ENCODE measurements at places on chromosomes 2 and 18.

GRCh38 chr2:50724837-50725236 lies 307.1 kb downstream of the NRXN1 start:
- H3K36me3 ChIP-seq: no peaks in the 10 kb centered on the region
- no peak overlapping the region for H3K27ac ChIP-seq
- no peaks in the 10 kb centered on the region for H3K27me3 ChIP-seq
- H3K4me1 ChIP-seq: no peaks in the 10 kb centered on the region
- DNase-seq: no peak

DNA sequence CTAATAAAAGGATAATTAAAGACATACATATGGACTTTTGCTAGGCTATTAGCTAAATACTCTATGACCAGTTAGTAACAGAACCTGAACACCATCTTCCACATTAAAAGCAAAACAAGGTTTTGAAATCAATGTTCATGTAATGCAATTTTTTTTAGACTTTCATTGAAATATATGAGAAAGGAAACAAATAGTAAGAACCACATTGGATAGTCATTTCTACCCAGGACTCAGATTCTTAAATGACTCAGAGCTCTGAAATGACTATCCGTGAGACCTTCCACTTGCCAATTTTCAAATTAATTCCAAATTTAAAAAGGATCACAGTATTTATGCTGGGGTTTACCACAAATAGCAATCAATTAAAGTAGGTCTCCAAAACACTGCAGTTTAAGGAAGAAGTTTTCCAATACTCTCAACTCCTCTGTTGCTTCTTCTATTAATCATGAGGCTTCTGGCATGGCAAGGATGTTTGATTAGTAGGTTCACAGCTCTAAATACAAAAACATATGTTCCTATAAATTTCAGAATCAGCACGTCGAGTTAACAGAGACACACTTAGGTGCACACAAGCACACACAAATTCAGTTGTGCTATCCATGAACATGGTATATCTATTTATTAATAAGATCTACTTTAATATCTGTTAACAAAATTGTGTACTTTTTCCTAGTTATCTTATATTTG lies 841.0 kb downstream of the RNF144A start:
- peaks cover 23% of the 10 kb centered on the region for H3K36me3 ChIP-seq
- H3K27ac ChIP-seq: no peak overlapping the region
- no peaks in the 10 kb centered on the region for H3K27me3 ChIP-seq
- DNase-seq: no peak
- H3K4me3 ChIP-seq: no peak overlapping the region

GRCh38 chr2:141923657-141924056 lies 207.2 kb downstream of the LRP1B start:
- H3K4me3 ChIP-seq: no peak overlapping the region
- H3K36me3 ChIP-seq: no peaks in the 10 kb centered on the region
- H3K27ac ChIP-seq: no peak overlapping the region
- no peaks in the 10 kb centered on the region for H3K27me3 ChIP-seq

DNA sequence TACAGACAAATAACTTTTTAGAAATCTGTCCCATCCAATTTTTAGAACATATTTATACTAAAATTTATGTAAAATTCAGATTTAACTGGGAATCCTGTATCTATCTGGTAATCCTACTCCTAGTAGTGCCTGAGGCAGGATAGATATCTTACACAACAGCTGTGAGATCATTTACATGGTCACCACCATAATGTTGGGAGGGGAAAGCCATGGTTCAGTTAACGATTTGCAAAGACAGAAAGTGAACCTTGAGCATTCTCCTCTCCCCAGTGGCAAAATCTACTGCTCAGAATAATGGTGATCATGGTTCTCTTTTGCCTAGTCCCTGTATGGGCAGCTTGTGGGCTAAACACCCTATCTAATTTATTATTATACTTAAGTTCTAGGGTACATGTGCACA lies 7.7 kb upstream of the TMEM247 start:
- no peaks in the 10 kb centered on the region for H3K27me3 ChIP-seq
- peaks cover 1% of the 10 kb centered on the region for H3K4me1 ChIP-seq
- H3K36me3 ChIP-seq: no peaks in the 10 kb centered on the region
- no peak for DNase-seq

- no peaks in the 10 kb centered on the region for H3K36me3 ChIP-seq
- H3K27me3 ChIP-seq: peaks cover 4% of the 10 kb centered on the region
- no peak for DNase-seq
- H3K27ac ChIP-seq: no peak overlapping the region
These were observed 92.3 kb upstream of the UPP2 start for GRCh38 chr2:158009399-158009798.

GRCh38 chr2:124480958-124481357 lies 455.9 kb downstream of the CNTNAP5 start:
- H3K36me3 ChIP-seq: no peaks in the 10 kb centered on the region
- H3K27ac ChIP-seq: no peak overlapping the region
- H3K4me3 ChIP-seq: no peak overlapping the region
- no peak for DNase-seq

GRCh38 chr2:134253117-134253704 lies 661 bp upstream of the MGAT5 start:
- H3K27me3 ChIP-seq: no peaks in the 10 kb centered on the region
- no peak for DNase-seq
- peaks cover 96% of the 10 kb centered on the region for H3K4me1 ChIP-seq
- H3K4me3 ChIP-seq: no peak overlapping the region
- H3K27ac ChIP-seq: no peak overlapping the region

GRCh38 chr2:146079216-146079615 lies 1559.3 kb upstream of the ZEB2 start:
- no peak overlapping the region for H3K27ac ChIP-seq
- no peaks in the 10 kb centered on the region for H3K36me3 ChIP-seq
- no peaks in the 10 kb centered on the region for H3K27me3 ChIP-seq
- no peak overlapping the region for H3K4me3 ChIP-seq

DNA sequence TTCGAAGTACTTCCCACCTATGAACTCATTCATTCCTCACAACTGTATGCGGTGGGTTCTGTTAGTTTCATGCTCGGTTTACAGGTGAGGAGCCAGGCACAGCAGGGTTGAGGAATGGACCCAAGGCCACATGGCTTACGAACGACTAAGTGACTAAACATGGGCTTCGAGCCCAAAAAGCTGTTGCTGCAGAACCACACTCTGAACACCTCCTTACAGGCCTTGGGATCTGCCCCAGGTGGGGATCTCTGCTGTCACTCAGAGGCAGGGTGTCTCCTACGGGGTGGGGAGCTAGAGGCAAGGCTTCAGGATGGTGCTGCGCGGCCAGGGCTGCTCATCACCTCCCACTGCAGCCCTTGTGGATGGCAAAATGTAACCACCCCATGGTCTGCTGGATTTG lies 80.9 kb downstream of the TSHZ1 start:
- H3K36me3 ChIP-seq: peaks cover 17% of the 10 kb centered on the region
- H3K27ac ChIP-seq: no peak overlapping the region
- H3K27me3 ChIP-seq: no peaks in the 10 kb centered on the region
- no peak overlapping the region for H3K4me3 ChIP-seq
- peaks cover 6% of the 10 kb centered on the region for H3K4me1 ChIP-seq
- no peak for DNase-seq

GRCh38 chr2:94759211-94759610 lies 112.0 kb upstream of the TEKT4 start:
- peaks cover 21% of the 10 kb centered on the region for H3K27me3 ChIP-seq
- H3K4me3 ChIP-seq: no peak overlapping the region
- no peak overlapping the region for H3K27ac ChIP-seq
- DNase-seq: no peak
- H3K4me1 ChIP-seq: no peaks in the 10 kb centered on the region

- H3K4me1 ChIP-seq: peaks cover 4% of the 10 kb centered on the region
- no peaks in the 10 kb centered on the region for H3K27me3 ChIP-seq
- H3K27ac ChIP-seq: no peak overlapping the region
- peaks cover 73% of the 10 kb centered on the region for H3K36me3 ChIP-seq
- H3K4me3 ChIP-seq: no peak overlapping the region
These were observed 62.9 kb downstream of the AFTPH start for GRCh38 chr2:64586883-64587481.

- no peaks in the 10 kb centered on the region for H3K4me1 ChIP-seq
- no peaks in the 10 kb centered on the region for H3K36me3 ChIP-seq
- no peak overlapping the region for H3K27ac ChIP-seq
- H3K4me3 ChIP-seq: no peak overlapping the region
- DNase-seq: no peak
- H3K27me3 ChIP-seq: peaks cover 2% of the 10 kb centered on the region
These were observed 61.6 kb upstream of the LINC00305 start for GRCh38 chr18:64210401-64210949.

- H3K4me3 ChIP-seq: no peak overlapping the region
- no peaks in the 10 kb centered on the region for H3K27me3 ChIP-seq
- H3K4me1 ChIP-seq: no peaks in the 10 kb centered on the region
- H3K36me3 ChIP-seq: no peaks in the 10 kb centered on the region
These were observed 124.6 kb downstream of the LRATD1 start for GRCh38 chr2:14756981-14757657.

- H3K36me3 ChIP-seq: no peaks in the 10 kb centered on the region
- no peak for DNase-seq
- no peaks in the 10 kb centered on the region for H3K27me3 ChIP-seq
- H3K27ac ChIP-seq: no peak overlapping the region
- no peaks in the 10 kb centered on the region for H3K4me1 ChIP-seq
These were observed 802.9 kb upstream of the ID2 start for GRCh38 chr2:7878786-7879482.

DNA sequence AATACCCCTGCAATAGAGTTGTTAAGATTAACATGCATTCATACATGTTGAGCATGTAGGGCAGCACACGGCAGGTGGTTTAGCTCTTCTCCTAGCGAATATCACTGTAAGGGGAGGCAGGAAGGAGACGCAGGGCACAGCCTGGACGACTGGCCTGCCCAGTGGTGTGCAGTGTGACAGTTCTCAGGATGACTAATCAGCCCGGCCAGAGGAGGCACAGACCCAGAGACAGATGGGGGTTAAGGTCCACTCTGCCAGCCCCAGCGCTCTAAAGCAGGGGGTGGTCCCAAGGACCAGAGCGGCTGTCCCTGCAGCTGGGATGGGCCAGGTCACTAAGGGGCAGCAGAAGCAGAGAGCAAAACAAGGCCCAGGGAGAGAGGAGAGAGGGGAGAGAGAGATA lies 63.7 kb downstream of the RNF152 start:
- no peaks in the 10 kb centered on the region for H3K36me3 ChIP-seq
- H3K27ac ChIP-seq: peak overlapping the region; percentile 30
- H3K4me1 ChIP-seq: peaks cover 18% of the 10 kb centered on the region
- DNase-seq: no peak
- H3K27me3 ChIP-seq: peaks cover 15% of the 10 kb centered on the region

DNA sequence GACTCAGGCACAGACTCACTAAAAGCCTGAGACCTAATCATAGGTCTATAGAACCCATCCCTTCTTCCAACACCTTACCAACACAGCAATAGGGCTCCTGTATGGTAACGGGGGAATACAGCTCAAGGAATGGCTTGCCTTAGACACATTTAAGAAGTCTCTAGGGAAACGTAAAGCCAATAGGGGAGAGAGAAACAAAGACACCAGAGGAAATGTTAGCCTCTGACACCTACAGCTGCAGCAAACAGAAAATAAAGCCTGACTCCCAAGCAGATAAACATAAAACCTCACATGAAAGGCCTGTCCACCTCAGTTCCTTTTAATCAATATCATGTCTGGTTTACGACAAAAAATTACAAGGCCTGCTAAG lies 51.1 kb upstream of the NCOA1 start:
- H3K27ac ChIP-seq: no peak overlapping the region
- H3K36me3 ChIP-seq: no peaks in the 10 kb centered on the region
- no peaks in the 10 kb centered on the region for H3K27me3 ChIP-seq

DNA sequence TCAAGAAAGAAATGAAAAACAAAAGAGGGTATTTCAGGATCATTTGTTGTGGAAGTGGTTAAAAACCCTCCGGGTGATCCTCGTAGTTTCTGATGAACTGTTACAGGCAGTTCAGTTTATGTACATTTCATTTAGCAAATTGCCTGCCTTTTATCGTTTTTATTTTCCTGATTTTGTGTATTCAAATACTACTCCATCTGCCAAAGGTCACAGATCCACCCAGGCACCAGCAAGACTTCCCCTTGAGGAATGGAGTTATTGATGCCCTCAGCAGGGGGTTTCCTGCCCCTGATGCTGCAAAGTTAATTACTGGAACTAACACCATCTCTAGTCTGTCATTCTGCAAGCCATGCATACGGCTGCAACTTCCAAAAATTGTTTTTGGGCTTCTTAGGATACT lies 641.9 kb downstream of the SLC4A3 start:
- H3K36me3 ChIP-seq: no peaks in the 10 kb centered on the region
- H3K4me3 ChIP-seq: no peak overlapping the region
- DNase-seq: no peak
- no peaks in the 10 kb centered on the region for H3K4me1 ChIP-seq
- H3K27ac ChIP-seq: no peak overlapping the region
- H3K27me3 ChIP-seq: no peaks in the 10 kb centered on the region

GRCh38 chr2:237201461-237202287 lies 116.0 kb downstream of the COPS8 start:
- H3K36me3 ChIP-seq: no peaks in the 10 kb centered on the region
- no peak overlapping the region for H3K27ac ChIP-seq
- no peaks in the 10 kb centered on the region for H3K27me3 ChIP-seq
- no peaks in the 10 kb centered on the region for H3K4me1 ChIP-seq
- no peak overlapping the region for H3K4me3 ChIP-seq

DNA sequence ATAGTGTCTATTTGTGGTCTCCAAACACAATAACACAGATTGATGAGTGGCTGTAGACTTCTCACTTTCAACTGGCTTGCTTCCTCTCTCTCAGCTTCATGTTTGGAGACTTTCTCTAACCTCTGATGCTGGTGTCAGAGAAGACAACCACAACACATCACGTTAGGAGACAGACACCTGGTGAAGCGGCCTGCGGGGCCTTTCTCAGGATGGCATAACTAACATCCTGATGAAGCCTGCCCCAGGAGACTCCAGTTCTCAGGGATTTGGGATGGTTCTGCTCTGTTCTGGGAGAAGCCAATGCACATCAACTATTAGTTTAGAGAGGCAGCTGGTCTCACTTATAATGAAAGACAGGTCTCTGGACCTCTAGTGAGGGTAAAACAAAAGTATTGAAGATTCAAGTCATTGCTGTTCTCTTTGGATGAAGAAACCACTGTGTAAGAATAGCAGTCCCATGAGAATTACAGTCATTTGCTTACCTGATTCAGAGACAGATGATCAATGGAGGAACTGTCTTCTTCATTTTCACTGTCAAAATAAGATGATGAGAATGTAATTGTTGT lies 2.0 kb downstream of the IL1A start:
- H3K36me3 ChIP-seq: no peaks in the 10 kb centered on the region
- peaks cover 8% of the 10 kb centered on the region for H3K4me1 ChIP-seq
- H3K27me3 ChIP-seq: peaks cover 25% of the 10 kb centered on the region
- DNase-seq: no peak
- H3K27ac ChIP-seq: no peak overlapping the region
